ENCODE measurements at places on chromosomes 3 and 15. TPM values are rescaled to one million over a fixed set of nuclear protein-coding genes. Genes with fewer than 3 reads are reported as not detected.

Gene TIPIN
- total RNA-seq: 5.5 TPM

- no peak overlapping the region for H3K4me3 ChIP-seq
- H3K36me3 ChIP-seq: no peaks in the 10 kb centered on the region
- no peak for DNase-seq
- no peaks in the 10 kb centered on the region for H3K4me1 ChIP-seq
- H3K27ac ChIP-seq: no peak overlapping the region
Measured at GRCh38 chr15:31503758-31504461, 177.3 kb downstream of the KLF13 start.

DNA sequence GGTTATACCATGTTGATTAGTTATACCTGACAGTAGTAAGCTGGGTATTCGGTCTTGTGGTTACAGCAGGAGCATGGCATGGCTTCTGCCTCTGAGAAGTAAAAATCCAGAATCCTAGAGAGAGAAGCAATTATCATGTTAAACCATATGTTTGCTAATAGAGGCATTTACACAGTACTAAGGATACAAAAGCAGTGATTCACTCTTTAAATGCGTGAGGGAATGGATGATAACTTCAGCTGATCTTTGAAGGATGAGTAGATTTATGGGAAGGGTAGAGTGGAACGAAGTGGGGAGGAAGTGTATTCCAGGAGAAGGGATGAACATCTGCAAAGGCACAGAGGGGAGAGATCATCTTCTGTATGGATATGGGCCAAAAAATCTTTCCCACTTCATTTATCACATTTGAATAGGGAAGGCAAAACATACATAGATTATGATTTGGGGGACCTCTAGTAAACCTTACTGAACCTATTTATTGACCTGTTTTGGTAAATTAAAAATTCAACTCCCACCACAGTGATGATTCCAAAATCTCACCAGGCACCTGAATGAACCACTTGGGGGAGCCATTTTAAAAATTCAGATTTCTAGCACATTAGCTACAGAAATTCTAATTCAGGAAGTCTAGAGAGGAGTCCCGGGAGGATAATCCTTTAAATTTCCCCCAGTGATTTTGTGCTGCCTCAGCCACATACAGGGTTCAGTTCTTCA lies 35.1 kb downstream of the IGSF10 start:
- no peak overlapping the region for H3K27ac ChIP-seq
- H3K4me1 ChIP-seq: peaks cover 2% of the 10 kb centered on the region
- no peaks in the 10 kb centered on the region for H3K27me3 ChIP-seq

Gene C3orf80
- not detected for total RNA-seq

- DNase-seq: no peak
- no peak overlapping the region for H3K4me3 ChIP-seq
- no peaks in the 10 kb centered on the region for H3K27me3 ChIP-seq
- H3K4me1 ChIP-seq: no peaks in the 10 kb centered on the region
- H3K27ac ChIP-seq: no peak overlapping the region
Measured at GRCh38 chr3:194045289-194045688, 90.7 kb upstream of the HES1 start.

- H3K27me3 ChIP-seq: no peaks in the 10 kb centered on the region
- H3K27ac ChIP-seq: no peak overlapping the region
- no peak overlapping the region for H3K4me3 ChIP-seq
- DNase-seq: no peak
- H3K36me3 ChIP-seq: no peaks in the 10 kb centered on the region
- H3K4me1 ChIP-seq: no peaks in the 10 kb centered on the region
Measured at GRCh38 chr3:111577798-111578685, 17.1 kb downstream of the ZBED2 start.

GRCh38 chr3:123685780-123686179 lies 100.9 kb upstream of the HACD2 start:
- no peak overlapping the region for H3K27ac ChIP-seq
- H3K4me1 ChIP-seq: peaks cover 5% of the 10 kb centered on the region
- no peaks in the 10 kb centered on the region for H3K36me3 ChIP-seq
- H3K4me3 ChIP-seq: no peak overlapping the region
- H3K27me3 ChIP-seq: no peaks in the 10 kb centered on the region
- DNase-seq: no peak

Gene SERPINI2
- total RNA-seq: 8.8 TPM

- H3K27me3 ChIP-seq: no peaks in the 10 kb centered on the region
- peaks cover 10% of the 10 kb centered on the region for H3K4me1 ChIP-seq
- DNase-seq: no peak
- H3K4me3 ChIP-seq: no peak overlapping the region
Measured at GRCh38 chr15:70869346-70869745, 15.4 kb upstream of the LARP6 start.
